ENCODE measurements at places on chromosomes 12 and 14.

DNA sequence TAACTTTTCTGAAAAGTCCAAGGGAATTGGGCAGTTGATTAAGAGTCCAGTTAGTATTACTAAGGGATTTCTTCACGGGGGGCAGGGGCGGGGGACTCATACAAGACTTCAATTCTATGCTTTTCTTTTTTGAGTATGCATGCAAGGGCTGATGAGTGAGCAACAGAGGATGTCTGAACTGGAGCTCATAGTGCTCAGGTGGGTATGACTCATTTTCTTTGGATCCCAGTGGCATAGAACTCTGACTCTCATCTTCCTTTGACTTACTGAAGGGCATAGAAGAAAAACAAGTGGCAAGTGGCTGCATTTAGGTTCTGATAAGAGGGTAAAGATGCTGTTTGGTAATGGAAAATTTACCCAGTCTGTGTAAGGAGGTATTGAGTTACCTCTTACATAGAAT lies 749.2 kb downstream of the NOVA1 start:
- no peak for DNase-seq

GRCh38 chr12:93243689-93244513 lies 133.8 kb upstream of the NUDT4 start:
- no peak for DNase-seq

GRCh38 chr12:113286712-113287111 lies 48.2 kb downstream of the SLC8B1 start:
- DNase-seq: no peak

GRCh38 chr14:69207435-69208041 lies 16.2 kb downstream of the EXD2 start:
- DNase-seq: no peak

DNA sequence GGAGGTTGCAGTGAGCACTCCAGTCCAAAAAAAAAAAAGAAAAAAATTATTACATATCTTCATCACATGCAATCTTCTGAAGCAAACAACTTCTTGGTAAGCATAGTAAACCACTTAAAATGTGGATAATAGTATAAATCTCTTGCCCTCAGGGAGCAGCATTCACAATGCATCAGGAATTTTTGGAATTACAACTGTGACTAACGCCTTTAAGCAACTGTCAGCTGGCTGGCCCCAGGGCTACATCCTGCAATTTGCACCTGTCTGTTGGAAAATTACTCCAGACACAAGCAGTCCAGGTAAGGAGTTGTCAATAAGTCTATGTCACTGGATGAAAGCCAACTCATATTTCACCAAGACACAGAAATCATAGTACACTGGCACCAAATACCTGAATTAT lies 5.5 kb upstream of the SLC7A7 start:
- no peak for DNase-seq

GRCh38 chr14:55772486-55772885 lies 192.5 kb downstream of the KTN1 start:
- DNase-seq: no peak
